HL-60 (cell line): ENCODE measurements at places on chromosomes 11 and 22.

DNA sequence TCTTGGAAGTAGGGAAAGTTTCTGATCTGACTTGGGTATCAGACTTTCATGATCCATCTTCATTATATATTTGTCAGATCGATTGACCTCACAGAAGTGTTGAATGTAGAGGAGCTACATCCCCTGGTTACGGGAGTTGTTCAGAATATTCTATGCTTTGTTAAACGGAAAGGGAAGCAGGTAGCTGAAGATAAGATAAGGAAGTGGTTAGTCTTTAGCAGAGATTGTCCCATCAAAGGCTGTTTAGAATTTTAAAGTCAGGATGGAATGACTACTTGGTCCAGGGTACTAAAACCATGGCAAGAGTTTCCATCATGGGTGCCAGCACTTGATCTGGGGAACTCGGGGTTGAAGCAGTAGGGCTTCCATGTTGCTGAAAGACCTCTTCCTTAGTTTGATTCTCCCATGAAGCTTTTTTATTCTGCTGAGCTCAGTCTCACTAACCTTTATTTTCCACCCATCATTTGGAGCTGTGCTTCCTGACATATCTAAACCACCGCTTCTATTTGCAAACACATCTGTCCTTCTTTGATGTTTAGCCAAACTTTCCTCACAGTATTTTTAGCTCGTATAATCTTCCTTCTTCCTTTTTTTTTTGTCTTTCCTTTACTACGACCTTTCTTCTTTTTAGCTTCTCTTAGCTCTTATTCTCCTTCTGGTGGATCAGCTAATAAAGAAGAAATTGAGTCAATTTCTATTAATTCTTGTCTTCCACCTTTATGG, 4.0 kb upstream of the C22orf31 start:
- DNase-seq = no peak

DNA sequence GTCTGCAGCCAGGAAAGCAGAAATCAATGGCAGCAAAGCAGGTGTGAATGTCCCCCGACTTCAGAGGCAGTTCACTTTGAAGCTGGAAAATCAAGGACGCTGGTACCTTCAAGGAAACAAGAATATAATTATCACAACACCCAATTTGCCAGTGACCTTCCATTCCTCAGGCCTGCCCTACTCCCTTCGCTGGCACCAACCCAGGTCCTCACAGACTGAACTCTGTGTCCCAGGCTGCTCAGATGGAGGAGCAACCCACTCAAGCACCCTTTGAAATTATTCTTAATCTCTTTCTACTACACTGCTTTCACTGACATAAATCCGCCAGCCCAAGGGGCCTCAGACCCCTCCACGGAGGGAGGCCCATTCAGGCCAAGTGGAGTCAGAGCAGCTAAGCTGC, 64.7 kb upstream of the WT1 start:
- DNase-seq = no peak

GRCh38 chr11:120316880-120317688, 8.0 kb upstream of the TLCD5 start:
- DNase-seq = no peak

DNA sequence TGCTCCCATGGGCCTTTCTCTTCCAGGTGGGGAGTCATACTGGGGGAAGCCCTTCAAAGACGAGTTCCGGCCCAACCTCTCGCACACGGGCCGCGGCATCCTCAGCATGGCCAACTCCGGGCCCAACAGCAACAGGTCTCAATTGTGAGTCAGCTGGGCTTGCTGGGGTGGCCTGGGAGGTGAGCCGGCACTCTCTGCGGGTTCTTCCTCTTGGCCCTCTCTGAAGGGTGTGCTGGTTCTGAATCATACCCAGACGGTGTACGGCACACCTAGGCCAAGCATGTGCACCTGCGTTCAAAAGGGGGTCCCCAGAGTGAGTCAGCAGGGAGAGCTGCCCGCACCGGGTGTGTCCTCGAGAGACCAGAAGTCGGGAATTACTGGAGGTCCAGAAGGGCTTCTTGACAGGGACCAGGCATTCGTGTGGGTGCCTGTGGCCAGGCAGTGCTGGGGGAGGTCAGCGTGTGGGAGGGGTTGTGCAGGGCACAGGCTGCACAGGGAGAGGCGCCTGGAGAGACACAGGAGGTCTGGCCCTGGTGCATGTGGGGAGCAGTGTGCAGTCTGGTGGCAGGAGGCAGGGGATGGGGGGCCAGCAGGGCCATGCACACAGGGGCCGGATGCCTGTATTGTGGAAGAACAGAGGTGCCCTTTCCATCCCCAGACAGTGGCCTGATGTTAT, 23.0 kb downstream of the PPIL2 start:
- DNase-seq = no peak

- DNase-seq = no peak
These were observed 31.4 kb downstream of the NUMA1 start for GRCh38 chr11:72048766-72049460.

DNA sequence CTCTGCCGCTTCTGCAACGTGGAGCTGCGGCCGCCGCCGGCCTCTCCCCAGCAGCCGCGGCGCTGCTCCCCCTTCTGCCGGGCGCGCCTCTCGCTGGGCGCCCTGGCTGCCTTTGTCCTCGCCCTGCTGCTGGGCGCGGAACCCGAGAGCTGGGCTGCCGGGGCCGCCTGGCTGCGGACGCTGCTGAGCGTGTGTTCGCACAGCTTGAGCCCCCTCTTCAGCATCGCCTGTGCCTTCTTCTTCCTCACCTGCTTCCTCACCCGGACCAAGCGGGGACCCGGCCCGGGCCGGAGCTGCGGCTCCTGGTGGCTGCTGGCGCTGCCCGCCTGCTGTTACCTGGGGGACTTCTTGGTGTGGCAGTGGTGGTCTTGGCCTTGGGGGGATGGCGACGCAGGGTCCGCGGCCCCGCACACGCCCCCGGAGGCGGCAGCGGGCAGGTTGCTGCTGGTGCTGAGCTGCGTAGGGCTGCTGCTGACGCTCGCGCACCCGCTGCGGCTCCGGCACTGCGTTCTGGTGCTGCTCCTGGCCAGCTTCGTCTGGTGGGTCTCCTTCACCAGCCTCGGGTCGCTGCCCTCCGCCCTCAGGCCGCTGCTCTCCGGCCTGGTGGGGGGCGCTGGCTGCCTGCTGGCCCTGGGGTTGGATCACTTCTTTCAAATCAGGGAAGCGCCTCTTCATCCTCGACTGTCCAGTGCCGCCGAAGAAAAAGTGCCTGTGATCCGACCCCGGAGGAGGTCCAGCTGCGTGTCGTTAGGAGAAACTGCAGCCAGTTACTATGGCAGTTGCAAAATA, 816 bp downstream of the PDE3B start:
- DNase-seq = no peak

DNA sequence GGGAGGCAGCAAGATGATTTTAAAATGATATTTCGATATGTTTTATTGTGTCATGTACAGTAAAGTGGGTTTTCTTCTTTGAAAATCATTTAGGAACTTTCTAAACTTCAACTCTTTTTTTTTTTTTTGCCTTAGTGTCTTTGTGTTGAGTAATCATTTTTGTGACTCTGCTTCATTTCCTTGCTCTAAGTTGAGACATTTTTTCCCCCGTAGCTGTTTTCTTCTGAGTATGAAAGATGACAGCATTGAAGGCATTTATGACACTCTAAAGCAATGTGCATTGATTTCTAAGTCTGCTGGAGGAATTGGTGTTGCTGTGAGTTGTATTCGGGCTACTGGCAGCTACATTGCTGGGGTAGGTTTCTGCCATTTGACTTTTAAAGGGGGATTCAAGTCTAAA, 23.5 kb downstream of the RRM1 start:
- no peak for DNase-seq

- no peak for DNase-seq
These were observed 78.1 kb downstream of the NFAM1 start for GRCh38 chr22:42353883-42354727.

- DNase-seq = no peak
These were observed 58.8 kb upstream of the SYN3 start for GRCh38 chr22:33116841-33117547.

DNA sequence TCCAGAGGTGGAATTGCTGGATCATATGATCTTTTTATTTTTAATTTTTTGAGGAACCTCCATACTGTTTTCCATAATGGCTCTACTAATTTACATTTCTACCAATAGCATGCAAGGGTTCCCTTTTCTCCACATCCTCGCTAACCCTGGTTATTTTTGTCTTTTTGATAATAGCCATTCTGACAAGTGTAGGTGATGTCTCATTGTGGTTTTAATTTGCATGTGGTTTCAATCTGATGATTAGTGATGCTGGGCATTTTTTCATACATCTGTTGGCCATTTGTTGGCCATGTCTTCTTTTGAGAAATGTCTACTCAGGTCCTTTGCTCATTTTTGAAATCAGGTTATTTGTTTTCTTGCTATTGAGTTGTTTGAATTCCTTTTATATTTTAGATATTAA, 15.4 kb upstream of the OR4D5 start:
- DNase-seq = no peak
